CD4-positive, alpha-beta T cell treated with Interleukin-6 for 4 hours (primary cell): ENCODE measurements at places on chromosomes 1 and 21.

- no peak for DNase-seq
These were observed 56.7 kb downstream of the SLC37A1 start for GRCh38 chr21:42570362-42570761.

DNA sequence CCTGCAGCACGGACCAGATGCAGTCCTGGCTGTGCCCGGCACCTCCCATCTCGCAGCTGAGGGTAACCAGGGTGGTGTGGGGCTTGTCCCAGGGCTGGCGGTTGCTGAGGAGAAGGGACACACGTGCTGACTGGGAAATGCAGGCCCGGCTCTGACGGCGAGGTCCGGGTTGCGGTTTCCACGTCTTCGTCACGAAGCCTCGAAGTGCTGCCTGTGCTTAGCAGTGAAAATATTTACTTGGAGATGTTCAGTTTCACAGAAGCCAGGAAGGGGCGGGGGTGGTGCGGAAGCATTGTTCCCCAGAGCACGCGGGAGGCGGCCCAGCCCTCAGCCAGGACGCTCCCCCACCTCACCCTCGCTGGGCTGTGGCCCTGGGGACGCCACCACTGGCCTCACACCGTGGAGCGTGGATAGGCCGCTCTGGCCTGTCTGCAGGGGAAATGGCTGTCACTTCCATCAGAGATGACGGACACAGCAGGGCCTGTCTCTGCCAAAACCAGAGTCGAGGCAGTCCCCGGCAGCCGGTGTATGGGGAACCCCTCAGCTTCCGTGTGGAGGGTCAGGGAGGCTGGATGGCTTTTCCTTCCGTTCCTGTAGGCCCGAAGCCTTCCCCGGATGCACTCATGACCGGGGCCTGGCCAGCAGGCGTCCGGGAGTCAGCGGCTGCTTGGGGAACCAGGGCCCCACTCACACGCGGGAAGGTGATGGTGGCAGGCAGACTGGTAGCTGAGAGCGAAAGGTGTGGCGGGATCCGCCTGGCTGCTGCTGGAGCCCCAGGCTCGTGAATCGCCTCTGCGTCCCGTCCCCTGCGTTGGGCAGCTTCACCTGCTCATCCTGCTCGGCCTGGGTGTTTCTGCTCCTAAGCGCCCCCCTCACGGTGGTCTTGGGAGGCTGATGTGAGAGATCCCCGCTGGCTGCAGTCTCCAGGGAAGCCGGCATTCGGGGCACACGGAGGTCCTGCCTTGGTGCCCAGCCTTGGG lies 14.7 kb upstream of the POFUT2 start:
- DNase-seq, result peak; percentile 71

DNA sequence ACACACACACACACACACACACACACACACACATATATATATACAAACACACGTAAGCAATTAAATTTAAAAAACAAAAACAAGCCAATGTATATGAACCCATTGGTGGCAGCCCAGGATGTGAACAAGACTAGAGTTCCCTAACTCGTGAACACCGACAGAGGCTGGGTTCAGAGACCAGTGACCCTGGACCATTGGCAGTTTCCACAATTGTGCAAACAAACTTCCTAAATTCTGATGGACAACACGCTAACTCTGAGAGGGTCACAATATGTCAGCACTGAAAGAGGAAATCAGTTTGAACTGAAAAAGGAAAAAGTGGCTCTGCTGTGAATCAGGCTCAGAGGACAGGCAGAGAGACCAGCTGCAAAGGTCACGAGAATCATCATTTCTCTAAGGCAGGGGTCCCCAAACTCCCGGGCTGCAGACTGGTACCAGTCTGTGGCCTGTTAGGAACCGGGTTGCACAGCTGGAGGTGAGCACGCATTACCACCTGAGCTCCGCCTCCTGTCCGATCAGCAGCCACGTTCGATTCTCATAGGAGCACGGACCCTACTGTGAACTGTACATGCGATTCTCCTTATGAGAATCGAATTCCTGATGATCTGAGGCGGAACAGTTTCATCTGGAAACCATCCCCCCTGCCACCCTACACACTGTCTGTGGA lies 50.5 kb upstream of the ERO1B start:
- DNase-seq, result no peak

DNA sequence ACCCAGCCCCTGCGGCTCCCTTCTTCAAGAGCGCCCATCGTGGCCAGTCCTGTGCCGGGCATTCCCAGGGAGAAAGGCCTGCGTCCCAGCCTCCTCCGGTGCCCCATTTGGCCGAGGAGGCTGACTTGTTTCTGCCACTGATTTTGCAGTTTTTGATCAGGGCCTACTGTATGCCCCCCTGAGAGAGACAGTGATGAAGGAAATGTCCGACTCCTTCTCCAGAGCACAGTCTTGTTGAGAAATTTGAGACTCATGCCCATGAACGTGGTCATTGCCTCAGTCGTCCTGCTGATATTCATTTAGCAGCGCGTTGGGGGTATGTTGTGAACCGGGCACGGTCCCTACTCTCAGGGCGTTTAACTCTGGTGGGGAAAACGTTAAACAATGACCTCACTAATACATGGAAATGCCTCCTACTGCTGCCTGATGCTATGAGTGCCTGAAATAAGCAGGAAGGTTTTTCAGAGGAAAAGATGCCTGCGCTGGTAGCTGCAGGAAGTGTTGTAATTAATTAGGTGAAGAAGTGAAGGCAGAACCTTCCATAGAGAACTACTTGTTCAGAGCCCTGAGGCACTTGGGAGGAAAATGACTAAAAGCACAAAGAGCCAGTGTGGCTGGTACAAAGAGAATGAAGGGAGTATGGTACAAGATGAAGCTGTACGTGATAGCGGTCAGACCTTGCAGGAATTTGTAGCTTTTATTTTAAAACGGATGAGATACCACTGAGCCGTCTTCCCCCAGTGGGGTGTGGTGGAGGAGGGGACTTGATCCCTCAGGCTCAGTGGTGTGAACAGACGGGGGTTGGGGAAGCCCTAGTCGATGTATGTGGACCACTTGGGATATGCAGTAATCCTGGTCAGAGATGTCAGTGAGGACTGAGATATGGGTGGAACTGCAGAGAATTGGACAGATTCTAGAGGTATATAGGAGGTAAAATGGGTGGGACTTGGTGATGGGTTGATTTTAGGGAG lies 730 bp downstream of the ZCCHC17 start:
- DNase-seq, result no peak

GRCh38 chr1:224539971-224540370 lies 76.1 kb upstream of the CNIH3 start:
- no peak for DNase-seq

DNA sequence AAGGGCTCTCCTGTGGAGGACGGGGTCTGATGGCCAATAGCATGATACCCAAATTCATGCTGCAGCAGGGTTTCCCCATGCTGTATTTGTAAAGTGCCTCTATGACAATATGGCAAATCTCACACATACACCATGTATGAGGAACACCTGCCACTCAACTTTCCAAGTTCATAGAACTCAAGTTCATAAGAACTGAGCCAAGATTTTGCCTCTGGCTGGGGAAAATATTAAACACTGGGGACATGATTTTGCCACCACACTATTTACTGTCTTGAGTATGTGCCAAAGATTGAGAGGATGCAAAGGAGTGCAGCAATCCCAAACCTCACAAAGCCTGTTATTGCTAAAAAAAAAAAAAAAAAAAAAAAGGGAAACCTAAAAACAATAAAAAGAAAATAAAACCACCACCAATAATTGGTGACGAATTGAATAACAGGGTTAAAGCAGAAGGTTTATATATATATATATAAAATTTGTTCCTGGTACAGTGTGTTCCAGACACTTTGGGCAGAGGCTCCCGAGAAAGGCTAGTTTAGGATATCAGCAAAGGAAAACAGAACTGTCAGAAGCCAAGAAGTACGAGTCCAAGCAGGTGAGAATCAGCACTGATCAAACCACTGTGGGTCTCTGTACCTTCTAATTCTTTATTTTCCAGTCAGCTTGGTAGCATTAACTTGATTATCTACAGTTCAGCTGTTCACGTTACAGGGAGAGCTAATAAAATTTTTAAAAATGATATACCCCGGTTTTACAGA lies 24.3 kb downstream of the ZBTB21 start:
- no peak for DNase-seq

GRCh38 chr1:52707927-52708655 lies 9.9 kb upstream of the COA7 start:
- no peak for DNase-seq

GRCh38 chr1:6580119-6580592 lies 362 bp downstream of the ZBTB48 start:
- DNase-seq, result no peak

DNA sequence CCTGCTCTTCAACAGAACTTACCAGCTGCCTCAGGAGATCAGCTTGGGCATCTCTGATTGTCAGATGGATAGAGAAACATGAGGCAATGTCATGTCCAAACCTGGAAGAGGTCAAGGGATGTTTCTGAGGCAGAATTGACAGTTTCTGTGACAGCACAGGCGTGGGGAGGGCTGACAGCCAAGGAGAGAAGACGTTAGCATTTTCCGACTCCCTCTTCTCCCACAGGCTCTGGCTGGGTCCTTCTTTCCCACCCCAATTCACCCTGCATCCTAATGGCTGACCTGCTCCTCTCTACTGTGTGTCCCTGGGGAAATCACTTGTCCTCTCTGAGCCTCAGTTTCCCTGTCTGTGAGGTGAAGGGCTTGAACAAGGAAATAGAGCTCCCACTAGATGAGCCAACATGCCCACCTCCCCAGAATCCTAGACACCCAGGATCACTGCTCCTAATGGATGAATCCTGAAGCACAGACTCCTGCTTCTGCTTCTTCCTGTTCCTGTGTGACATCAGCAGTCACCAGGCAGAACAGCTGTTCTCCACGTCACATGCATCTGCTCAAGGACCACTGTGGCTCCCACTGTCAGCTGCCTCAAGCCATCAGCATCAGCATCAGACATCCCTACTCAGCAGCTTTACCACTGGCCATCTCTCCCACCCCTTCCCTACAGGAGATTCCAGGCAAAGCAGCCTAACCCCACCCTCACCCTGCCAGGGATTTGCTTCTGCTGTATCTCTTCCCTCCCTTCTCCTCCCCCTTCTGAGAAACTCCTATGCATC lies 408.0 kb downstream of the MATN1 start:
- DNase-seq, result no peak

DNA sequence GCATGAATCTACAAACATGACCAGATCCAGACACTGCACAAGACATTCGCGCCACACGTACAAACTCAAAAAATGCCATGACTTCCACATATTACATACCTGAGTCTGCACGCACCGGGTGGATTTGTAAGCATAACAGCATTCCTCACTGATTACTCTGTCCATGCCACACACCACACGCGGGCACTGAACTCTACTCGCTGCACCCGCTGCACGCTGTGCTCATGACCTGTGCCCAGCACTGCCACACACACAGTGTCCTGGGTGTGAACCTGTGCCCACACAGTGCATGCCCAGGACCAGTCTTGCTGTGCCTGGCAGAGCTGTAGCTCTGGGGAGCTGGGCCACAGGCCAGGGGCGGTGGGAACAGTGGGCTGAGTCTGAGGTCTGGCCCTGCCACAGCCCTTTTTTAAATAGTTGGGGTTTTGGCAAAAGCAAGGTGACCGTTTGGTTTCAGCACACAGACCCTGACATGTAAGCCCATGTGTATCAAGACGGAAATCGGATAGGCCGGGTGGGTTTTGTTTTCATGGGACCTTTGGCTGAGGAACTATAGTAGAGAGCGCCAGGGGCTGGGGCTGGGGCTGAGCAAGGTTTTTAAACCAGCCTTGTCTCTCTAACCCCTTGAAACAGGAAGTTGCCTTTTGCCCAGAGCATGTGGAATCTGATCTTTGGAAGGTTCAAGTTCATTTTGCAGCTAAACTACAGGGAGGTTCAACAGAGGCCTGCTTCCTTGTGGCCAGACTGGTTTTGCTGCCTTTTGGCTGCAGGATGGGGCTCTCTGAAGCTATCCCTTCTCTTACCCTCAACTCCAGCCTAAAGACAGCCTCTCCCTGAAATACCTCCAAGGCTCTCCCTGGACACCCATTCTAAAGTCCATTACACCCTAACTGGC lies 12.3 kb upstream of the GOLT1A start:
- DNase-seq, result no peak

DNA sequence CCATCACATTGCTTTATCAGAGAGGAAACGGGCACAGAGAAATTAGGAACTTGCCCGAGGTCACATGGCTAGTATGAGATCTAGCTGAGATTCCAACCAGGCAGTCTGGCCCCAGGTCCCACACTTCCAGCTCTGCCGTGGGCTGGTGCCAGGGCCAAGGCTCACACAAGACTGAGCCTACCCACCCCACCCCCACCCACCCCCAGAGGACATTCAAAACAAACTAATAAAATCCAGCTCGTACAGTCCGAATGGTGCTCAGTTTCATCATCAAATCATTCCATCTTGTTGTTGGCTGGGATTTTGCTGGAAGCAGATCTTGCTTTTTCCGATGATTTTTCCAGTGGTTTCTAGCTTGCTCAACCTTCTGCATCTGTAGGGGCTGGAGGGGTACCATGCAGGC lies 27.9 kb downstream of the MATN1 start:
- no peak for DNase-seq

DNA sequence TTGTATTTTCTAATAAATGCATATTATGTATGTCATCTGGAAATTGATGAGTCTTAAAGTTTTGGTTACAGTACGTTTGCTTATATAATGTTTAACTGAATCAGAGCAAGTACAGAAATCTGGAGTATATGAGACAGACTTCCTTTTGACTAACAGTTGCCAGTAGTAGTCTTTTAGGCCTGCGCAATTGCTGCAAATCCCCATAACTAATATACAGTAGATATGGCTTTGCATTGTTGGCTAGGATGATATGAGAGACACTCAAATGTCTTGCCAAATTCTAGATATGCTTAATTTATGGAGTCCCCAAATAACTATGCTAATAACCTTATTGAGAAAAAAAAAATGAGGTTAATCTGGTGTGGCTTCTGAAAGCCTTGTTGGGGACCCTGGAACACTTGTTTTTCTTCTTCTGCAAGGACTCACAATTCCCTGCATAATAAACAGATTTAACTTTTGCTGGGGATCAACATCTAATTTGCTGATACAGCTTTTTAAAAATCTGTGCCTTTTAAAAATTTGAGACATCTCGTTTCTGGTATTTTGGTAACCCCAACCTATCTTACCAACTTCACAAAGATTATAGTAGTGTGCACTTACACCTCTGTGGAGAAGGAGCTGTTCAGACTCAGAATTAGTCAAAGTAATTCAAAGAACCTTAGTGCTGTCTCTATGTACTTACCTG lies 22.9 kb downstream of the EXO1 start:
- no peak for DNase-seq

- no peak for DNase-seq
These were observed 855.9 kb downstream of the LTN1 start for GRCh38 chr21:28136656-28137255.

DNA sequence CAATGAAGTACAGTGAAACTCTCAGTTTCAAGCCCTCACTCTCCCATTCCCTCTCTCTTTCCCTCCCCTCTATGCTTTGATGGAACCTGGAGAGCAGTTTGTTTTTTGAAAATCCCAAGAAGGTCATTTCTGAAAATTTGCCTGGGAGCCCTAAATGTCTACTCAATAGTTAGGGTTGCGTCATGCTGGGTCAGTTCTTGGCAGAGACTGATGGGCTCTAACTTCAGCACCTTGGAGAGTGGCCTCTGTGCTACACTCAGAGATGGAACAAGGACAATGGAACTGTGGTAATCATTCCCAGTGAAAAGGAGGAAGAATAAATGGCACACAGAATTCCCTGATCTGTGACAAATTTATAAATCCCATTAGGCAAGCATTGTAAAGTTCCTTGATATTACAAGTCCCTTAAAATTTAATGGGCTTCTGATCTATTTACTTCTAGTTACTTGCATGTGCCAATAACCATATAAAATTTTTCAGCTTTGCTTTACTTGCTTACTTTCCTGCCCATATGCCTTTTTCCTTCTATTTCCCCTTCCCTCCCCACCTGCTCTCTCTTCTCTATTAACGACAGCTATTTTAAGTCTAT lies 182.9 kb upstream of the KCND3 start:
- no peak for DNase-seq
